Renal cortex interstitium (tissue), 15 donors: ENCODE measurements at places on chromosomes 13 and 19. TPM values are rescaled to one million over a fixed set of nuclear protein-coding genes. Genes with fewer than 3 reads are reported as not detected.

DNA sequence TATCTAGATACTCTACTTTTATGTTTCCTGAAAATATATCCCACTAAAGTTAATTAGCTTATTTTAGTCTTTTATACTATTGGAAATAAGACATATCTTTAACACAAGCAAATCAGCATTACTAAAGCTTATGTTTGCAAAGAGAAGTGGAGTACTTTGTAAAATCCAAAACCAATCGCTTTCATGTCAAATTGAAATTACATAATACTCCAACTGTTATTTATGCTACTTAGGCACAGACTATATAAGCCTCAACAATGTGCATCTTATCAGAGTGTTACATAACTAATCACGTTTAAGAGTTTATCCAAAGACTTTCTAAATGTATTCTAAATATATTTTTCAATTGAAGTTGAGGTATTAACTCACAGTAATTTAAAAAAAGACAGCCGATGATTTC is 200.0 kb downstream of the PCDH20 start:
- DNase-seq = no peak

- DNase-seq = no peak
Observed at GRCh38 chr13:64066711-64067110, 2651.1 kb upstream of the PCDH20 start.

- no peak for DNase-seq
Observed at GRCh38 chr13:30431269-30431940, 9.1 kb downstream of the UBE2L5 start.

GRCh38 chr19:19578252-19578651 is 40.2 kb downstream of the CILP2 start:
- no peak for DNase-seq

DNA sequence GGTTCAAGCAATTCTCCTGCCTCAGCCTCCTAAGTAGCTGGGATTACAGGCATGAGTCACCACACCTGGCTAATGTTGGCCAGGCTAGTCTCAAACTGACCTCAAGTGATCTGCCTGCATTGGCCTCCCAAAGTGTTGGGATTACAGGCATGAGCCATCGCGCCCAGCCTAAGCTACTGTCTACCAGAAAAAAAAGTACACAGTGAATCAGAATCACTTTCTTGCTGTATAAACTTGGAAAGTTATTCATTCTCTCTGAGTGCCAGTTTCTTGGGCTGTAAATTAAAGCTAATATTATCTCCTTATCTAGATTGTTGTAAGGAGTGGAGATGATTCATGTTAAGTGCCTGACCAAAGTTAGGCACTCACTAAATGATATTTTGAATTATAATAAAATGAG is 242.8 kb downstream of the ENOX1 start:
- no peak for DNase-seq

DNA sequence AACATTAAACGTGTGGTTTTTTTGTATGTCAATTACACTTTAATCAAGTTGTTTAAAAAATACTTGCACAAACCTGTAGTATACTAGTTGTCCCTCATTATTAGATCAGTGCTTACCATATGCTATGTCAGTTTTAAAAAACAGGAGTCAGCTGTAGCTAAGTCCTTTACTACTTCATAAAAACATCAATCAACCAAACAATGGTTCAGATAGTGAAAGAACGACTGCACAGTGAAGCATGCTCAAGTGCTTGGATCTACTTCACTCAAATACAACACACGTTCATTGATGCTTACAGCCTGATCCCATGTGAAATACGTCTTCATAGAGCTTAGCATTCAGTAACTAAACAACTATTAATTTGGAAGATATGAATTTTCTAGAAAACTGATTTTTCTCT is 225.0 kb downstream of the FGF14 start:
- DNase-seq = no peak

DNA sequence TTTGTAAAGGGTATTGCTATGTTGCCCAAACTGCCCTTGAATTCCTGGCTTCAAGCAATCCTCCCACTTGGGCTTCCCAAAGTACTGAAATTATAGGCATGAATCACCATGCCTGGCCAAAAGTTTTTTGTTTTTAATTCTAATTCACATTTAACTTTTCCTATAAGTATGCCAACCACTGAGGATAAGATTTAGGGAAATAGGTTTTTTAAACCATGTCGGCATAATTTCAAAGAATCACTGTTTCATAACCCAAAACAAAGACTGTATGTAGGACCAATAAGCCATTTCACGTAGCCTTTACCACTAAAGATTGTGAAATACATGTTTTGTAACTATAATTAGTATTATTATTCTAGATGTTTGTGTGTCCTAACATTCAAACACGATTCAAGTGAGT is 8.2 kb downstream of the ZDHHC20 start:
- no peak for DNase-seq

- DNase-seq = no peak
Observed at GRCh38 chr13:27960362-27961226, 8.5 kb downstream of the CDX2 start.

- DNase-seq = no peak
Observed at GRCh38 chr19:33177417-33177979, 16.6 kb upstream of the LRP3 start.

DNA sequence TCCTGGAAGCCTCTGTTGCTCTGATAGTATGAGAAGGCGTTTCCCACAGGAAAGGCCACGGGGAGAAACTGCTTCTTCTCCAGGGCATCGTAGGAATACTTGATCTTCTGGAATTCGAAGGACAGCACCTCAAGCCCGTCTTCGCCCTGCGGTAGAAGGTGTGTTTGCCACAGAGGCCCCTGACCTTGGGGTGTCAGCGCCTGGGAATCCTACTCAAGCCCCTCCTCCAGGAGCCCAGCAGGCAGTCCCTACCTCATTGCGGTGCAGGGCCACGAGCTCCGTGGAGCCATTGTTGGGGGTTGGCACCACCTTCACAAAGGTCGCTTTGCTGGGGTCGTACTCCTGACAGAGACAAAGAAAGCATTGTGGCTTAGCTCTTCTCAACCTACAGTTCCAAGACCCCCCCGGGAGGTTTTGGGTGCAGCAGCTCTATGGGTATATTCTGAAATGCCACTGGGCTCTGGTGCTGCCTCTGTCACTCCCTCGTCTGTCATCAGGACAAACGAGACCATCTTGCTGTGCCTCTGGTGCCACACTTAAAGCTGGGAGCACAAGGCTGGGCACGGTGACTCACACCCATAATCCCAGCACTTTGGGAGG is 3.7 kb downstream of the ATP13A1 start:
- DNase-seq = no peak

DNA sequence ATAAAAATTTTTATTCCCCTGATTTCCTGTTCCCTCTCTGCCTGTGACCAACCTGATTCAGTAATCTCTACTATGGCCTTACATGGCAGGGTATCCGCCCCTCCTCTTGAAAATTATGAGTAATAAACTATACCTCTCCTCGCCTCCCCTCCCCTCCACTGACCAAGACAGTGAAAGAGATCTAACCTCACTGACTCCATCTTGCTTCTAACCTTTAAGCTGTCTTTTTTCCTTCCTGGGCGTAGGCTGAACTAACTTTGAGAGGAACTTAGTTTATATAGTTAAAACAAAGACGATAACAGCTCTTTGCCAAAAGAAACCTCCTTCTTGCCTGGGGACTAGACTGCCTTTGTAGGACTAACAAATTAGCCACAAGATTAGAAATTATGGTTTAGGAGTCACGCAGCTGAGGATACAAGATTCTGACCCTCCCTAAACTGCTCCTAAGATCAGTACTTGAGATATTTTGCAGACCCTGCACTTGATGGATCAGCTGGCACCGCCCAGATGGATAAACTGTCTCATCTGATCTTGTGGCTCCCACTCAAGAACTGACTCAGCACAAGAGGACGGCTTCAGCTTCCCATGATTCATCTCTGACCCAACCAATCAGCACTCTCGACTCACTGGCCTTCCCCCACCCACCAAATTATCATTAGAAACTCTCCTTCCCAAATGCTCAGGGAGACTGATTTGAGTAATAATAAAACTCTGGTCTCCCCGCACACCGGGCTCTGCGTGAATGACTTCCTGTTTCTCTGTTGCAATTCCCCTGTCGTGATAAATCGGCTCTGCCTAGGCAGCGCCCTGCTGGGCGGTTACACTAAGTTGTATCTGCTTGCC is 187.1 kb downstream of the TDRD3 start:
- DNase-seq = no peak

- DNase-seq = no peak
Observed at GRCh38 chr13:21316376-21316775, 139.9 kb downstream of the MRPL57 start.

- no peak for DNase-seq
Observed at GRCh38 chr13:91123456-91124127, 223.9 kb upstream of the MIR17HG start.

DNA sequence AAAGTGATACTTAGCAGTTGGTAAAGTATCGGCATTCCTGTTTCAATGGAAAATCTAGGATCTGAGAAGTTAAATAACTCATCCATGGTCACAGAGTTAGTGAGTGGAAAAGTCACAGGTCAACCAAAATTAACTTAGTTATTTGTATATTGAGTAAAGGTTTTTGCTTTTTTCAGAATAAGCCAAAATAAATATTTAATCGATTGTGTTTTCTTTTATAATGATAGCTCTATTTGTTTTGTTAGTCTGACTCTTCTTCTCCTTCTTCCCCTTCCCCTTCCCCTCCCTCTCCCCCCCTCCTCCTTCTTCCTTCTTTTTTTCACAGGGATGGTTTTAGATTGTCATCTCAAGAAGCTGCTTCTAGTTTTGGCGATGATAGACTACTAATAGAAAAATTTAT is 173.5 kb downstream of the PCCA start:
- DNase-seq = no peak

DNA sequence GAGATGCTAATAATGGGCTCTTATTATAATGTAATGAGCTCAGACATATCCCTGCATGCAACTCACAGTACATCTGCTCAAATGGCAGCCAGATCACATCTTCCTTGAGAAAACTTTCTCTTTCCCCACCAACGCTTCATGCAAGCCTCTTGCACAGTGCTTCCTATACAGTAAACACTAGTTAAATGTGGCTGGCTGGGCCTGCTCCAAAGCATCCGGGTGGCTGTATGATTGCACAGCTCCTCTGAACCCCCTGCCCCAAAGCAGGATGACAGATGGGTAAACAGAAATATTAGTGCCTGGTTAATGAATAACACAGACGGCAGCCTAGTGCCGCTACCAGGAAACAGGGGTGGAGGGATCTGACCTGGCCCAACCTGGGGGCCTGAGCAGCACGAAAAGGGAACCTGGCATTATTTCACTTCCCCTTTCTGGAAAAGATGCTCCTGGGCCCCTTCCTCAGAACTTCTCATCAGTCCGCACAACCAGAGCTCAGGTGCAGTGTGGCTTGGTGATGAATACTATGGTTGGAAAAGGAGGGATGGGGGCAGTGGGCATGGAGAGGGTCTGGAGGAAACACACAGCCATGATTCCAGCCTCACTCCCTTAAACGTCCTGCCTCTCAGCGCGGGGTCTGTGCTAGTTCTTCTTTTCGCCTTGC is 10.8 kb downstream of the FFAR2 start:
- no peak for DNase-seq

DNA sequence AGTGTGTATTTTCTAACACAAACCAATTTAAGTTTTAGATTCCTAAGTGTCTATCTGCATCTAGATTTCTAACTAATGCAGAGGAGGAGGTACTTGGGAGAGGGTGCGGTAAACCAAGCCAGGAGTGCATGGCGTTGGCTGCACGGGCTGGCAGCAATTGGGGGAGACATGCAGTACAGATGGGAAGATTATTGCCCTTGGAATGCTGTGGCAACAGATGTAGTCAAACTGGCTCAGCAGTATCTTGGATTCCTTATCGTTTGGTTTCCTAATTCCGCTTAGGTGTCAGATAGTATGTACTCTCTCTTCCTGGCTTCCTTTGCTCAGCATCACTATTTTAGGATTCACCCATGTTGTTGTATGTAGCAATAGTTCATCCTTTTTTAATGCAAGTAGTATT is 29.4 kb upstream of the STK24 start:
- no peak for DNase-seq

GRCh38 chr13:41137241-41137640 is 4.6 kb upstream of the KBTBD6 start:
- DNase-seq = no peak

DNA sequence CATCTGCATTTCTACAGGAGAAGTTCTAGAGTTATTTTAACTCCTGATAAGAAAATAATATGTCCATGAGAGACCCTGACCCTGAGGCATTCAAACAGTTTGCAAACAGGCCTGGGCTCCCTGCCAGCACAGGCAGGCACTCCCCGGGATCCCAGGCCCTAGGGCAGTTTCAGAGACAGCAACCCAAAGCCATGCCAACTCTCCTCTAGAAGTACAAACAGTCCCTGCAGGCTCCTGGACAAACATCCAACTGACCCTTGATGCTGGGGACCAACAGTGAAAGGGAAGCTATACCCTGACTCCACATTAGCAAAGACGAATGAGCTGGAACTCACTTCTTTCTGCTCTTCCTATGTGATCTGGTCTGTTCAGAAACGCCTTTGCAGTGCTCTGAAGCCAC is 44.8 kb downstream of the CCDC70 start:
- no peak for DNase-seq

- no peak for DNase-seq
Observed at GRCh38 chr13:32549788-32550187, 11.2 kb upstream of the N4BP2L2 start.

DNA sequence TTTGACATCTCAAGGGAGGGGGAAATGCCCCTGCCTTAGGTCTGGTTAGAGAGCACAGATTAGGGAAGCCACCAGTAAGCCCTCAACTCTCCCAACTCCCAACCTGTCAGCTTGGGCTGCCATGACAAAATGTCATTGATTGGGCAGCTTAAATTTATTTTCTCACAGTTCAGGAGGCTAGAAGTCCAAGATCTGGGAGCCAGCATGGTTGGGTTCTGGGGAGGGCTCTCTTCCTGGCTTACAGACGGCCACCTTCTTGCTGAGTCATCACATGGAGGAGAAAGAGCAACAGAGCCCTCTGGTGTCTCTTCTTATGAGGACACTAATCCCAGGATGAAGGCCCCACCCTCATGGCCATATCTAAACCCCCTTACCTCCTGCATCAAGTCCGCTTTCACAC is 24.2 kb downstream of the C19orf12 start:
- no peak for DNase-seq

DNA sequence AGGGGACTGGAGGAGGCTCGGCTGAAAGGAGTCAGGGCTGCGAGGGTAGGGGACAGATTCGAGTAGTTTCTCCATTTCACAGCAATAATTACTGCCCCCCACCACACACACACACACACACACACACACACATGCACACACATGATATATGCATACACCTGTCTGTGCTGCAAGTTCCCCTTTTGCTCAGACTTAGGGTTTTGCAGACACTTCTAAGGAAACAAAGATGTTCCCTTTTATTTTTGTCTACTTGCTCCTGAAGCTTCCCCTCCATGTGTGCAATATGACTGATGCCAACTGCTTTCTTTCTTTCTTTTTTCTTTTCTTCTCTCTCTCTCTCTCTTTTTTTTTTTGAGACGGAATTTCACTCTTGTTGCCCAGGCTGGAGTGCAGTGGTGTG is 13.4 kb downstream of the MBD3L2B start:
- DNase-seq = no peak

- DNase-seq = no peak
Observed at GRCh38 chr19:18102916-18103542, 5.5 kb downstream of the MAST3 start.

GRCh38 chr13:25844559-25845434 is 207.0 kb downstream of the SHISA2 start:
- no peak for DNase-seq

Gene ATCAY
- 0.39 TPM for polyA plus RNA-seq

Gene OR4F17
- not detected for polyA plus RNA-seq

Gene ZNF808
- 12.7 TPM for polyA plus RNA-seq

Gene RASIP1
- 19.6 TPM for polyA plus RNA-seq

Gene PEAK3
- 0.17 TPM for polyA plus RNA-seq

Gene HSD17B14
- polyA plus RNA-seq = 37.1 TPM

Gene DNAAF3
- 8.1 TPM for polyA plus RNA-seq

Gene B3GNT3
- polyA plus RNA-seq = 7.4 TPM

Gene INAFM1
- polyA plus RNA-seq = 10.7 TPM

Gene ABHD13
- polyA plus RNA-seq = 13.4 TPM

Gene GIPC3
- polyA plus RNA-seq = 3.6 TPM

Gene NANOS3
- 1.3 TPM for polyA plus RNA-seq

Gene KDM4B
- polyA plus RNA-seq = 26.5 TPM
